ENCODE measurements at places on chromosomes 4 and X.
A peak's percentile ranks its signal among the peaks of the same experiment; 100 is the strongest.

- peak; percentile 7 for DNase-seq
These were observed 10.2 kb upstream of the ATP6AP2 start for GRCh38 chrX:40570346-40571093.

DNA sequence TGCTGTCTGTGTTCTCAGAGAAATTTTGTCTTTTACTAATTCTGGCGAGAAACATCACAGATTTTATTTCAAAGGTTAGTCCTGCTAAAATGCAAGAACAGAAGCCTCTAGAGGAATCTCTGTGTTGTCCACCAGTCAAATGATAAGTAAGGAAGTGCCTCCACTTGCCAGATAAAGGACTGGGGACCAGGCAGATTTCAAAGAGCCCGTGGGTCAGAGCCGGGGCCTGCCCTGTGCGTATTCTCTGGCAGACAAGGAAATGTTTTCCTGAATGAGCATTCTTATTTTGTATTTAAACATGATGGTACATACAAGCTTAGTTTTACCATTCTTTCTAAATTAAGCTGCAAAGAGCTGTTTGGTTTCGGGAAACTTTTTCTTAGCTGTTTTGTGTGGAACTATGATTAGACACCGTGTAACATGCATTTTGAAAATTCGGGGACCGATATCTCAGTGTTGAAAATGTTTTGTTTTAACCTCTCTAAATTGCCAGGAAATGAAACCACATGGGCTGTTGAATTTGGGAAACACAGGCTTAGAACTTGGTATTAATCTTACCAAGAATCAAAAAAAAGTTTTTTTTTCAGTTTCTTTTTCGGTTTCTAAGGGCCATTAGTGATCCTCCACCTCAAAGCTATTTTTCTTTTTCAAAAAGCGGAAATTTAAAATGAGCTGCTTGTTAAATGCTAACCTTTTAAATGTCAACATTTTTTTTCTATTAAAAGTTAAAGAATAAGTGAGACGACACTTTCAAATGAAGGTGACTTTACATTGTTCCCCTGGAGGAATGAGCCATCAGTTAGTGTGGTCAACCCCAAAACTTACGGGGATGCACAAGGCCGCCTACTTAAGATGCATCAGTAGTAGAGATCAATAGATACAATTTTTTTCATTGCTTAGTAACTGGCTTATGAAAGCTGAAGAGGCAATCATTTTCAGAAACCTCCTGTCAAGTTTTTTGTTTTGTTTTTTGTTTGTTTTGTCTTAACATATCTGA lies 89.6 kb upstream of the MTM1 start:
- peak; percentile 18 for DNase-seq

GRCh38 chr4:95510877-95511276 lies 37.9 kb downstream of the UNC5C start:
- no peak for DNase-seq

- no peak for DNase-seq
These were observed 166.2 kb upstream of the RPS6KA3 start for GRCh38 chrX:20432746-20433387.

- no peak for DNase-seq
These were observed 47.9 kb downstream of the CXCL1 start for GRCh38 chr4:73917081-73917501.
